ENCODE measurements at places on chromosomes 2 and 18. TPM values are rescaled to one million over a fixed set of nuclear protein-coding genes. Genes with fewer than 3 reads are reported as not detected.

GRCh38 chr2:160252278-160252887, 52.3 kb upstream of the ITGB6 start:
- no peak for DNase-seq

DNA sequence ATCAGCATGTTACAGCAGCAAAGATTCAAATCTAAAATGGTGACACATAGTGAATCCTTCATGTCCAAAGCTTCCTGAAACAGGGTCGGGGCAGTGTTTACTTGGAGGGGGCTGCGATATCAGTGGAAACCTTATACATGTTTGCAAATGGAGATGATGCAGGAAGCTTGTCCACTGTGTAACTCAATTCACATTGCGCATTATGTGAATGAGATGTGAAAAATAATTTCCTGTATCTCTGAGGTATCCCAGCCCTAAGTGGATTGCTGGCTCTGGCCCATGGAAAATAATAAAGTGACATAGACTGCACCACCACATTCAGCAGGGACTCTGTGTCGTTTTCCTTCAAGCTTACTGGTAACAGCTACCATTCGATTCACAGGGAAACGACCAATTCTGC, 505.5 kb downstream of the GALR1 start:
- no peak for DNase-seq

DNA sequence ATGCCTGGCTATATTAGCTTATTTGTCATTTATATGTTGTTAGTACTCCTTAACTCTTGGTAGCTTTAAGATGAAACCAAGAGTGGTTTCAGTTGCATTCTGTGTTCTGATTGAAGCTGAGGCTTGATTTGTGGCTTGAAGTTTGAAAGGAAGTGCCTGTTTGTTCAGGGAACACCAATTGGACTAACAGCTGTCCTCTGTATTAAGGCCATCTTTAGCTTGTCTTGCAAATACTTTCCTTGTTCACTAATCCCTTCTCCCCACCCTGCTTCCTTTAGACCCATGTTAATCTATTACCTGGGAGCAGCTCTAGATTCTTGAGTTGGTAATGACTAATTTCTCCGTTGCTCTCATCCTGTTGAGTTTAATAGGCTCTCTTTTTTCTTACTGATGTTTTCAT, 13.4 kb downstream of the ITGA6 start:
- no peak for DNase-seq

IL36A gene
- not detected for polyA plus RNA-seq

ATP6V1C2 gene
- polyA plus RNA-seq = under 0.01 TPM

DNA sequence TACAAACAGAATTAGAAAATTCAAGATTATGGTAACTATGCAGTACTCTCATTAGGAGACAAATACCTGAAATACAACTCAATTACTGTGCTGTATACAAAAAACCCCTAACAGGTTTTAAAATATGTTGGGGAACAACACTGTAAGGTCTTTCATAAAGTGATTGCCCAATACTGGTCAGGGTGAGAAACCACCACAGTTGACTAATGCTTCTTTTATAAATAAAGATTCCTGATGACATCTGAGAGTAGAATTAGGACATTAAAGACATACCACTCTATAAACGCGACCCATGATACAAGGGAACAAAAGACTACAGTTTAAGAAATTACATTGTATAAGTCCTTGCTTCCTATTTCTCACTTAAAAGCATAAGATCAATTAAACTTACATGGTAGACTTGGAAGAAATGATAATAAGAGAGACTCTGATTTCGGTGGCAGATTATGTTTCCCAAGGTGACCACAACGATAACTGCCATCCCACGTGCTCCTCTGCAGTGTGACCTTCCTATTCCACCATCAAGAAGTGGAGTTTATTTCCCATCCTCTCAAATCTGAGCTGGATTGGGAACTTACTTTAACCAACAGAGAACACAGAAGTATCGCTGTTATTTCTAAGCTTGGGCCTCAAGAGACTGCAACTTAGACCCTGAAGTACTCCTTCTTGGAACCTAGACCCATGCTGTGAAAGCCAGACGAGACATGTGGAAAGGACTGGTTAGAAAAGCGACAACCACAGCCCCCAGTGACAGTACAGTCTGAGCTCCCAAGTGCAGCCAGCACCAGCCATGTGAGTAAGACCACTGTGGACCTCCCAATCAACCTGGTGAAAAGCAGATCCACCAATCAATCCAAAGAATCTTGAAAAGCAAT, 52.3 kb downstream of the ZNF521 start:
- DNase-seq = no peak

- peak; percentile 52 for DNase-seq
These were observed 94.0 kb downstream of the PLB1 start for GRCh38 chr2:28589746-28590463.

IKZF2 gene
- 2.7 TPM for polyA plus RNA-seq

- no peak for DNase-seq
These were observed 12.3 kb downstream of the DSG2 start for GRCh38 chr18:31510319-31510718.

DNA sequence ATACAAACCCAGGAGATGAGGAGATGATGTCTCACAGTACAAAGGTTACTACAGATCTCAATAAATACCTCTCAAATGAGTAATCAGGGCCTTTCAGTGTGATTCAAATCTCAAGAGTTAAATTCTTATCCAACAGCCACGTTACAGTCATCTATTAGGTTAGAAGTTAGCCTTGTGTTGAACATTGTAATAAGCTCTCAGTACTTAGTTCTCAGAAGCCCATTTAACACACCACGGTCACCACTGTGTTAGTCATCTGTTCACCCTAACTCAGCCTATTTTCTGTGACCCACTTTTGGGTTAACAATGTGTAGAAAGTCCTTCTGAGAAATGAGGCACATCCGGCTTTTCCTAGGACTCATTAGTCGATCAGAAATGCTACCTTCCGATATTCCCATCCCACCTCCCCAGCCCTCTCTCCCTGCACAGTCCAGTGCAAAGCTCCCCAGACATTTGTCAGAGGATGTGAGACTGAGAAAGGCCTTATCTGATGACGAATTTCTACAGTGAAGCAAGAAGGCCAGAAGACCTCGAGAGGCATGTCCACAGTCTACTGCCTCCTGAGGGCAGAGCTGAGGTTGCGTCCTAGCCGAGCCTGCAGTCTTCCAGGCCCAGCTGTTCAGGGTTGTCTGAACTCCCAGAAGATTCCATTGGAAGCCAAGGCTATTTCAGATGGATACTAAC, 92.6 kb downstream of the ACTR2 start:
- no peak for DNase-seq

GRCh38 chr18:25234740-25235345, 117.1 kb downstream of the ZNF521 start:
- DNase-seq = no peak

SOCS6 gene
- 21.7 TPM for polyA plus RNA-seq

- DNase-seq = no peak
These were observed 49.8 kb downstream of the SLC4A5 start for GRCh38 chr2:74293191-74293991.

GRCh38 chr18:79750980-79751571, 46.7 kb upstream of the KCNG2 start:
- DNase-seq = peak; percentile 54

DNA sequence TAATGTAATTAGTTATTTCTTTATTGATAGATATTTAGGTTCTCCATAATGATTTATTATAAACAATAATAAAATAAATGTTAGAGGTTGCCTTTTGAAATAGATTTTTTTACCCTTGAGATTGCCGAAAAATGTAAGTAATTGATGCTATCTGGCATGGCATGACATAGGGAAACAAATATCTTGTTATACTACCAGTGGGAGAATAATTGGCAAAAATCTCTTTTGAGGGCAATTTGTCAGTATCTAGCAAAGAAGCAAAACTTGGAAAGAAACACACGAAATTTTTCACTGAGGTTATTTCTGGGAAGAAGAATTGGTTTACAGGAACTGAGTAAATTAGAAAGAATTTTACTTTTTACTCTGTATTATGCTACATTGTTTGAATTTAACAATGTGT, 547.2 kb upstream of the SETBP1 start:
- no peak for DNase-seq

STARD6 gene
- not detected for polyA plus RNA-seq

- DNase-seq = no peak
These were observed 23.1 kb upstream of the KLF7 start for GRCh38 chr2:207188626-207189419.

- no peak for DNase-seq
These were observed 33.9 kb upstream of the RMP24 start for GRCh38 chr18:35938562-35938961.

GRCh38 chr2:119249311-119249710, 25.7 kb downstream of the STEAP3 start:
- DNase-seq = no peak

GRCh38 chr2:171587567-171587966, 65.3 kb downstream of the CYBRD1 start:
- DNase-seq = no peak

SLC11A1 gene
- 1.2 TPM for polyA plus RNA-seq

DNA sequence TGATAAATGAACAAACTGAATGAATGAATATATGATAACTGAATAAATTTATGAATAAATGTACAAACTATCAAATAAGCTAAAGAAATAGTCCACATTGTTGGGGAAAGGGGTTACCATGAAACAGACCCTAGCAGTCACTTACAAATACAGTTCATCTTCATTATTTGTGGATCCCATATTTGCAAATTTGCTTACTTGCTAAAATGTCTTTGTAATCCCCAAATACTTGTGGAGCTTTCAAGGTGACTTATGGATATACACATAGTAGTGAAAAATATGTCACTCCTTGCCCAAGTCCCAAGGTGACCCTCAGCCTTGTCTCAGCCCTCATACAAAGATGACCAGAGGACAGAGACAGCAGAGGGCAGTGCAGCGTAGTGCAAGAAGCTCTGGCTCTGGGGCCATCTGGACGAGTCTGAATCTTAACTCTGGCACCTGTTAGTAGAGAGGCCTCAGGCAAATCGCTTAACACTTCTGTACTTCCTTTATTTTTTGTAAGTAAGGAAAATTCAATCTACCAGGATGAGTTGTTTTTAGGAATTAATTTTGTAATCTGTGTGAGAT, 3.1 kb downstream of the PAIP2B start:
- DNase-seq = peak; percentile 80

DNA sequence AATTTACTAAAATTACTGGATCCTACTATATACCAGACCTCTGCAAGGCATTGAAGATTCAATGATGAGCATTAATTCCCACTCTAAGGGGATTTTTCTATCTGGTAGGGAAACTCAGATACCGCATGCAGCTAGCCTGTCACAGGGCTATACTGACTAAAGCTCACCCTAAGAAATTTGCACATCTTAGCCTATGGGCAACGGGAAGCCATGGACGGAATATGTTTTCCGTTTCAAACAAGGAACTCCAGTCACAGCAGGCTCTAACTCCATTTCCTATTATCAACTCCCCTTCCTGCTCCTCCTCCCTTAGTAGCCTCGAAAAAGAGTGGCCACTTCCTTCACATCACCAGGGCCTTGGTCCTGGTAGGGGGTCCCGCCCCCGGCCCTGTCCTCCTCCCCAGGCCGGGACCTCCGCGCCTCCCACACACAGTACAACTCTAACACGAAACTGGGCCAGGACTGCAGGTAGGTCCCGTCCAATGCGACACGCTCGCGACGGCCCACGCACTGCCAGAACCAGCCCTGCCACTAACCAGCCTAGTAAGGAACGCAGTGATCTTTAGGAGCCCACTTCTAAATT, 659 bp upstream of the COX5B start:
- DNase-seq = peak; percentile 74

KCNE4 gene
- polyA plus RNA-seq = 0.60 TPM

RAB6C gene
- not detected for polyA plus RNA-seq

DNA sequence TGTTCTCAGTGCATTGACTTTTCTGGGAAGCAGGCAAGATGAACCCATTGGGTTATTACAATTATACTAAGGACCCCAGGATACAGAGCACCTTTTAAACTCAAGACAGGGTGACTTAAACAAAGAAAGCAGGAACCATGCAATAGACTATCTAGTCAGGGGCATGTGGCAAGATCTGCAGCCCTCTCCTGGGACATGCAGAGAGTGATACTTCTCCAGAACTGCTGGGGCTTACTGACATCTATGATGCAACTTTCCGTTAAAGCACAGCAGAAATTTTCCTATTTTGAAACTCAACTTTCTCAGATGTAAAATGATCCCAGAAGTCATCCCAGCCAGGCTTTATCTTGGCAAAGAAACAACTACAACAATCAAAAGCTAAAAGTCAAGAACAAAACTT, 162.2 kb upstream of the HNMT start:
- no peak for DNase-seq

- no peak for DNase-seq
These were observed 201.8 kb upstream of the KLHL14 start for GRCh38 chr18:32974421-32975162.

ITGAV gene
- polyA plus RNA-seq = 15.4 TPM

FOXD4L1 gene
- not detected for polyA plus RNA-seq

- no peak for DNase-seq
These were observed 177.9 kb upstream of the SH3BP4 start for GRCh38 chr2:234773764-234774409.

- no peak for DNase-seq
These were observed 272.6 kb upstream of the SLC14A2 start for GRCh38 chr18:45342653-45343052.

PROM2 gene
- 2.4 TPM for polyA plus RNA-seq

- peak; percentile 88 for DNase-seq
These were observed at the start of gene CFLAR for GRCh38 chr2:201116115-201116958. Gene CFLAR (plus strand): TSS chr2:201116164. CDS start chr2:201129866, 13,702 bp downstream.

UGT1A8 gene
- polyA plus RNA-seq = 7.4 TPM

DNA sequence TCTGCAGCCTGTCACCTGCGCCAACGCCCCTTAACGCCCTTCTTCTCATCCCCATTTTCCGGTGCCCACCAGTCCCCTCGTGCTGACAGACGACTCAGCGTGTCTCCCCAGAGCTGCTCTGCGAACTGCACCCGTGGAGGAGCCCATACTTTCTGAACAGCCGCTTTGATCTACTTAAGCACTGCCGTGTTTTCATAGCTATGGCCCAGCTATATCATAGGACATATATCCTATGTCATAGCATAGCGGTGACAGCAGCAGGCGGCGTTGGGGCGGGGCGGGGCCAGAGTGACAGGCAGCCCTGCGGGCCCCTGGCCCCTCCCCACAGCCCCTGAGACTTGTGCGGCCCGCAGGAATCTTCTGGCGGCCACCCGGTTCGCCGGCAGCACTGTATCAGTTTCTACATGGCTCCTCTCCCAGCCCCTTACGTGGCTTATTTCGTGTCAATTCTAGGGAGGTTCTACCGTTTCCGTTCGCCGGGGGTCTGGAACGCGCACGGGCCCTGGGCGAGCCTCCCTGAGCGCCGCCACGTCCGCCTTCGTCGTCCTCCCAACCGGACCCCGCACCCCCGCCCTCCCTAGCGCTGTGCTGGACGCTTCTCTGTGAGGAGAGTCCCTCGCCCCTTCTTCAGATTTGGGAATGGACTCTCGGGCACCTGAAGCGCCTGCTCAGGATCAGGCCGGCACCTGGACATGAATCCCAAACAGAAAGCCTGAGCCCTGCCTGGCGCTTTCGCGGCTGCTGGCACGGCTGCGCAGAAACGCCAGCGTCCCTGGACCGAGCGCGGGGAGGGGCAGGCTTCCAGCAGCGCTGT, 35.4 kb downstream of the PTPN18 start:
- DNase-seq = peak; percentile 85

ABCB11 gene
- 0.93 TPM for polyA plus RNA-seq

GRCh38 chr2:236550701-236551465, 18.7 kb upstream of the ACKR3 start:
- DNase-seq = no peak

- no peak for DNase-seq
These were observed 49.9 kb upstream of the TMEM18 start for GRCh38 chr2:727071-727470.

All from sigmoid colon (tissue), 7 donors.